ENCODE measurements at places on chromosomes 2 and 18.

DNA sequence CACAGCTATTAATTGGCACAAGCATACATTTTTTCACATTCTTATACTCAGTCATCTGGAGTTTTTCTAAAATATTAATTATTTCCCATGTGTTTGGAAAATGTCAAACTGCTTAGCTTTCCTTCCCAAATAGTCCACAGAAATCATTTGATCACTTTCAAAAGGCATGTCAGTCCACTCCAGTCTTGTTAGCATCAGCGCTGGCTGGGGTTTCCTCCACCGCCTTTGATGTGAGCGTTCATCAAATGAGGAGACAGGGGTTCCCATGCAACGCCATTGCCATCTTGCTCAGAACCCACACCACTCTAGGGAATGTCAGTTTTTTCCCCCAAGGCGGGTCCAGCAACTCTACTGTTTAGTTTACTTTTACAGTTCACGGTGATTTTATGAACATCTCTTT lies 13.1 kb upstream of the RAX start:
- no peak for DNase-seq

DNA sequence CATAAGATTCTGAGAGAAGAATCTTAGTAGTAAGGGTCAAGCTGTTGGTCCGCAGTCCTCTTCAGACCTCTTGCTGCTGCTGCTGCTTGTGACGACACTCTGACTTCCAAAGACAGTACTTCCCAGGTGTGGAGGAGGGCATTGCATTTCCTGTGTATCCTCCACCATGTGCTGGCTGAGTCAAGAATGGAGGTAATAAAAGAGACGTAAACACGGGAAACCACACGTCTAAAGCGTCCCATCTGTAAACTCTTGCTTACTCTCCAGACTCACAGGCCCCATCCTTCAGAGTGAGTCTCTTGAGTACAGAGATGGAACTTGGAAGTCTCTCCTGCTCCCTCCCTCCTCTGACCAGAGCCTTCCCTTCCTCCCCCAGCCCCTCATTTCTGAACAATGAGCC lies 25.6 kb downstream of the KLHL29 start:
- no peak for DNase-seq

- no peak for DNase-seq
Measured at GRCh38 chr2:143736904-143737303, 607.7 kb downstream of the ARHGAP15 start.

- no peak for DNase-seq
Measured at GRCh38 chr18:69585696-69586095, 185.0 kb downstream of the DOK6 start.

DNA sequence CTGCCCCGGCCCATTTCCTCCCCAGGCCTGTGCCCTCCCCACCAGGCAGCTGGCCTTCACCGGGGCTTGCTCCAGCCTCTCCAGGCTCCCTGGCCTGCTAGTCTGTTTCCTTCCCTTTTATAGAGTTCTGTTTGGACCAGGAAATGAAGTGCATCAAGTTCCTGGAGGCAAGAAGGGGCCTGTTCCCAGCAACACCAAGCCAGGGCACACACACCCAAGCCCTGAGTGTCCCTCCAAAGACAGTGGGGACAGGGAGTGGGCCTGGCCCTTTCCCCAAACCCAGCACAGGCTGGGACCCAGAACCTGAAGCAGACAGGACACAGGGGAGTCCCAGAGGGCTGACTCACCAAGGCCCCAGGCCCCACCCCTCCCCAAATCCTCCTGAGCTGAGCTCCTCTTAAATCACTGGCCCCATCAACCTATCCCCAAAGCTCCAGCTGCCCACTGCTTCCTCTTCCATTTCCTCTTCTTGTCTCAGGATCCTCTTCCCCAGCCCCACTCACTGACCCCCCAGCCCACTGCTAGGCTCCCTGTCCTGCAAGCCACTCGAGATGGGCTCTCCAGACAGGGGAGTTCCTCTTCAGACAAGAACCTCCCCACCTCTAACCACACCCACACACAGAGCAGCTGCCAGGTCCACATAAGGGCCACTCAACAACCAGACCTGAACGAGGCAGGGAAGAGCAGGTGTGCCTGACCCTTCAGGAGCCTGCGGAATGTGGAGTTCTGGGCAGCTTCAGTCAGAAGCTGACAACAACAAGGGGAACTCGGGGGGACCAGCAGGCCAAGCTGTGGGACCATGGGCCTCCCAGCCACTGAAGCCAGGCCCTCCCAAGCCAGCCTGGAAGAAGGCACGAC lies 74.2 kb downstream of the TNS1 start:
- DNase-seq: peak; percentile 84

DNA sequence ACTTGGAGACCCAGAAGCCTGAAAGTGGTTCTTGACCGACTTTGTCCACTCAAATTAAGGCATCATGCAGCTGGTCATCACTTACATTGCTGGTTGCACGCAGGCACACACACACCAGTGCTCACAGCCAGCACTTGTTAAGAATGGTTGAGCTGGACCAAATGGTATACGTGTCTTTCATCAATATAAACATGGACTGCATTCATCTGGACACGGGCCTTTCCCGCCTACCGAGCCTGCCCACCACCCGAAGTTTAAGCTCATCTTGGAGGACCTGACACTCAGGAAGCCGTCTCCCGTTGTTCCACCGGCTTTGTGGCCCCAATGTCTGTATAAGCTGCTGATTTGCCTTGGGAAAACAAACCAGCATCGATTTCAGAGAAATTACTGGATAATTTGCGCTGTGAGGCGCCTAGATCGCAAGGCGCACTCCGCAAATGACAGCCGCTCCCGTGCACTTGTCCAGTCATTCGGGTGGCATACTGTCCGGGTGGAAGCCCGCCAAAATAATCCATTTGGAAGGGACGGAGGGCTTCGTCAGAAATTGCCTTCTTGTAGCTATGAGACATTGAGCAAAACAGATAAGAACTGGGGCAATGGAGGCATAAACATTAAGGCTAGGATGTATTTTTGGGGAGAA lies 40.1 kb upstream of the AKAIN1 start:
- peak; percentile 2 for DNase-seq

- DNase-seq: no peak
Measured at GRCh38 chr2:881204-881918, 69.3 kb upstream of the SNTG2 start.

DNA sequence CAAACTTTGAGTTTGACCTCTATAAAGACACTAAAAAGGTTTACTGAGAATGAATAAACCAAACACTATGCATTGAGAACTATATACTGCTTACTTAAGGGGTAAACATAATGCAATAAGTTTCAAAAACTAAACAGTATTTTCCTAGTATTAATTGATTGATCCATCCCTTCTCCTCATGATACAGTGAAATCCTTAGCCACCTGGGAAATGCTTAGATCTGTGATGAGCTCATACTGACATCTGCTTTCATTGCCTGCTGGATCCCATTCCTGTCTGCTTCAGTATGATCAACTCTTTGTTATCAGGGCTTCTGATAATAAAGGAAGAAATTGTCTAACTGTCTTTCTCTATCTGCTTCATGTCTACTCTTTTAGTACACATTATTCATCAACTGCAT lies 74.9 kb upstream of the UBE2E3 start:
- no peak for DNase-seq

- no peak for DNase-seq
Measured at GRCh38 chr2:234625626-234626250, 128.9 kb upstream of the ARL4C start.

DNA sequence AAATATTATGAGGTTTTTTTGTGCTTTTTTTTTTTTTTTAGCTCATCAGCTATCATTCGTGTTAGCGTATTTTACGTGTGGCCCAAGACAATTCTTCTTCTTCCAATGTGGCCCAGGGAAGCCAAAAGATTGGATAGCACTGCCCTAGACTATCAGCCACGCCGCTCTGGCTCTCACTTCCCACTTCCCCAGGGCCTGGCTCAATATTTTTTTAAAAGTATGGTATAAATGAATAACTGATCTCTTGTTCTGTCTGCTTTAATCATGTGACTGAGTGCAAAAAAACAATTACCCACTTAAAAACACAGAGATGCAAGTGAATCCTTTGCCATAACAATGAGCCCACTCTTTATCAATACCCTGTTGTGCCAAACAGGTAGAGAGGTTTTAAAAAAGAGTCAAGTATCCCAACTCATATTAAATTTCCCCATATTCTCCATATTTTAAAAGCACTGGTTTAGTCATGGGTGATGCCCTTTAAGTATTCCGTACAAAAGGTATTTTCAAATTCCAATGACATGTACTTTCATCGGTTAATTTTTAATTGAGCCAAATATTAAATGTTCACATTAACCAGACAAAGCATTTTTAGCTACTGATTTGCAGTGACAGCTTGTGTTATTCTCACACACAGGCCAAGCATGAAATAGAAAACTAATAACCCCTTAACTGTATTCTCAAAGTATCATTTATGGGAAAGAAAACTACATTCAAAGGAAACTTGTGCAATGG lies 12.6 kb downstream of the BCL2 start:
- no peak for DNase-seq

DNA sequence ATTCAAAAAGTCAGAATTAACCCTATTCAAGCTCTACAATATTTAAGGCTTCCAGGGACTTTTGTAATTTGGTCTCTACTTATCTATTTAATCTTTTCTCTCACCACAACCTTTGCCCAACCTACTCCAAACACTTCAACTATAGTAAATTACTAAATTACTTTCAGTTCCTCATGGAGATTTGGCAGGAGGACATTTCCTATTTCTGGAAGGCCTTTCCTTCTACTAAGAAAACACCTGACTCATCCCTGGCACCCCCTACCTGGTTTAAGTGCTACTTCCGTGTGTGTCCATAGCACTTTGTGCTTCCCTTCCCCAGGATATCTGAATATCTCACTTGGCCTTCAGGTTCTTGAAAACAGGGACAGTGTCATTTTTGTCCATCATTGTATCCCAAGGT lies 96.3 kb downstream of the UPP2 start:
- no peak for DNase-seq

GRCh38 chr2:97712693-97713295 lies 582 bp upstream of the ZAP70 start:
- no peak for DNase-seq

- DNase-seq: no peak
Measured at GRCh38 chr2:30679426-30680088, 127.7 kb downstream of the CAPN13 start.

GRCh38 chr2:227827143-227827542 lies 13.5 kb downstream of the CCL20 start:
- DNase-seq: peak; percentile 16

DNA sequence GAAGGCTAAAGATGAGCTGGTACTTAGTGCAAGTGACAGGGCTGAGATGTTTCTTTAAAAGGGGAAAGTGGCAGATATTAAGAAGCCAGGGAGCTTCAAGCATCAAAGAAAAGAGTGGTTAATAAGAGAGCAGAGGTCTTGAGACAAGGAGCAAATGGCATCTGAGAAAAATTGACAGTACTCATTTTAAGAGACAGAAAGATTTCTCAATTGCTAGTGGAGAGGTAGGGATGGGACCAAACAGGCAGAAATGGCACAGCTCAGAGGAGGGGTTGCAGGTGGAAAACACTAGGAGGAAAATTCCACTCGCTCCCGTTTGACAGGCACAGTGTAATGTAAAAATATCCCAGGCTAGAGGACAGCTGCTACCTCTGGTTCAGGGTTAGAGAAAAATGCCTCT lies 593.4 kb upstream of the LRATD1 start:
- no peak for DNase-seq

DNA sequence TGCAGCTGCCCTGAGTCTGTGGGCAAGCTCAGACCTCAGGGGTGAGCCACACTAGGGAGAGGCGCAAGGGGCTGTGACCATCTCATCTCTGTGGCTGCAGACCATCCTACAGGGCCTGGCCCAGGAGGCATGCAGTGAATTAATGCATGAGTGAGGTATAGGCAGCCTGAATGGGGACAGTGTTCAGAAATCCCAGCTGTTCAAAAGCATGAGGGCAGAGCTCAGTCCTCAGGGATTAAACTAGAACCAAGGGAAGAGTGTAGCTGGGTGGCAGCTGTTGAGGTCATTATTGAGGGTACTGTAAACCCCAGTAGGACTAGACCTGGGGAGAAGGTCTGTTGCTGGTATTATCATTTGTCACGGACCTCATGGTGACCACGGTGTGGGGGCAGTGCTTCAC lies 17.0 kb downstream of the TMEM177 start:
- no peak for DNase-seq

DNA sequence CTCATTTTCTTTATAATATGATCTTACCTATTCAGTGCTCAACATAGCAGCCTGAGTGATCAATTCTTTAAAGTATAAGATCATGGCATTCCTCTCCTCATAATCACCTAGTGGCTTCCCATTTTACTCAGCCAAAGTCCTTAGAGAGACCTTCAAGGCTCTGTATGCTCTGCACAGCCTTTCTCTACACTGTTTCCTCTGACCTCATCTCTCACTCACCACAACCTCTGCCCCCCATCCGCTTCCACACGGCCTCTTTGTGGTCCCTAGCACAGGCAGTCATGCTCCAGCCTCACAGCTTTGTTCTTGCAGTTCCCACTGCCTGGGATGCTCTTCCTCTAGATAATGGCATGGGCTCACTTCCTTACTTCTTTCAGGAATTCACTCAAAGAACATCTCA lies 109.2 kb downstream of the HIBCH start:
- no peak for DNase-seq

DNA sequence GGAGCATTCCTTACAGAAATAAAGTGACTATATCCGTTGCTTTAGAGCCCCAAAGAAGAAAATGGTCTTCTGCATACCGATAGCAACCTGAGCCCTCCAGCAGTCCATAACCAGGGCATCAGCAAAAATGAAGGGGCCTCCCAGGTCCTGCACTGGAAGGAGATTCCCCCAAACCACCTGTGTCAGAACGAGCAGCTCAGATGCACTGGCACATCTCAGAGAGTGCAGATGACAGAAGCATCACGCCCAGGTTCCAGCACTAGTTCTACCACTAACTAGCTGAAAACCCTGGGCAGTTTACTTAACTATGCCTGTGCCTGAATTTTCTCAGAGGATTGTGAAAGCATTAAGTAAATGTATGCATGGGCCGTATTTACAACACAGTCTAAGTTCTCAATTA lies 466.7 kb upstream of the MYT1L start:
- DNase-seq: no peak

DNA sequence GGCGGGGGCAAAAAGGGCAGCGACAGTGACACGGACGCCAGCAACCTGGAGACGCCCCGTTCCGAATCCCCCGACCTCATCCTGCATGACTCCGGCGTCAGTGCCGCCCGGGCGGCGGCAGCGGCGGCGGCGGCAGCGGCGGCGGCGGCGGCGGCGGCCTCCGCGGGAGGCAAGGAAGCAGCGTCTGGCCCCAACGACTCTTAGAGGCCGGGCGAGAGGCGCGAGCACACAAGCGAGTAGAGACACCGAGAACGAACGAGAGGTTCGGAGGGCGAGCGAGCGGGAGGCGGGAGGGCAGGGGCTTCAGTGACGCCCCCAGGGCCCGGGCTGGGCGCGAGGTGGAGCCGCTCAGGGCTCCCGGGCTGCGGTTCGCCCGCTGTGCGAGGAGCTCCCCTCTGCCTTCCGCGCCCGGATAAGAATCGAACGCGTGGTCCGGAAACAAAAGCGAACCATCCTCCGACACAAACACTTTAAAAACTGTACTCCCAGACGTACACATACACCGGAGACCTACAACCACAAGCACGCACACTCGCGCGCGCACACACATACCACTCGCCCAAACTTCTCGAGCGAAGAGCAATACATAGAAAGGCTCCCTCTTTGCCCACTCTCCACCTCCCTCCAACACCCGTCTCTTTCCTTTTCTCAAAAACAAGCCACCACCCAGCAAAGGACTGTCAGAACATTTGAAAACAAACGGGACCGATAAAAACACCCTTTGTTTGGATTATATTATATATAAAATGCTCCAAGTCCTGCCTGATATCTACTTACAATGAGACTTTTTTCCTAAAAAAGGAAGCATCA lies 2.8 kb downstream of the SP9 start:
- no peak for DNase-seq

- no peak for DNase-seq
Measured at GRCh38 chr2:171566057-171566456, 43.8 kb downstream of the CYBRD1 start.
